ENCODE measurements at places on chromosomes 11 and 22.

DNA sequence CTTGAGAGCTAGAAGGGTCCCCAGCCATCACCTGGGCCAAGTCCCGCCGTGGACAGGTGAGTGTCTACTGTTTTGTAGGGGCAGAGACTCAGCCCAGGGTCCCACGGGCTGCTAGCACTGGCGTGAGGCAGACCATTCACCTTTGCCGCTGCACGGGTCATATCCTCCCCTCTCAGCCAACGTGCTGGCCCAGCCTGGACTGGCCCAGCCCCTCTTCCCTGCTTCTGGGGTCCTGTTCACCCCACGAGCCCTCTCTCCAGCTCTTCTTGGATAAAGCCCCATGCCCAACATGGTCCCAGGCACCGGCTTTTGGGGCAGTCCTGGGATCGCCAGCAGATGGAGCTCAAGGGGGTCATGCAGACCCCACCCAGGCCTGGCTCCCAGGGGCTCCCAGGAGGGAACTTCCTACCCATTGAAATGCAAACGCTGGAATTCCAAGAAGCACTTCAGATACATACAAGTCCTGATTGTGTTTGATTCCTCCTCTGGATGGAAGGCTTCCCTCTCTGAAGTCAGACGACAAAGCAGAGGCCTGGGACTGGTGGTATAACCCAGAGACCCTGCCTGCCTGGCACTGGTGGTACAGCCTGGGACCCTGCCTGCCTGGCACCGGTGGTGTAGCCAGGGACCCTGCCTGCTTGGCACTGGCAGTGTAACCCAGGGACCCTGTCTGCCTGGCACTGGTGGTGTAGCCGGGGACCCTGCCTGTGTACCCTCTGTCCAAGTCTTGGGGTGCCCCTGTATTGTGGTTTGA lies 8.9 kb upstream of the SEPTIN5 start:
- no peak for DNase-seq

- DNase-seq: peak; percentile 85
Measured at GRCh38 chr11:111378861-111379601, at the start of gene POU2AF1. Gene POU2AF1 (minus strand): TSS chr11:111379275. CDS start chr11:111379177, 98 bp downstream.

DNA sequence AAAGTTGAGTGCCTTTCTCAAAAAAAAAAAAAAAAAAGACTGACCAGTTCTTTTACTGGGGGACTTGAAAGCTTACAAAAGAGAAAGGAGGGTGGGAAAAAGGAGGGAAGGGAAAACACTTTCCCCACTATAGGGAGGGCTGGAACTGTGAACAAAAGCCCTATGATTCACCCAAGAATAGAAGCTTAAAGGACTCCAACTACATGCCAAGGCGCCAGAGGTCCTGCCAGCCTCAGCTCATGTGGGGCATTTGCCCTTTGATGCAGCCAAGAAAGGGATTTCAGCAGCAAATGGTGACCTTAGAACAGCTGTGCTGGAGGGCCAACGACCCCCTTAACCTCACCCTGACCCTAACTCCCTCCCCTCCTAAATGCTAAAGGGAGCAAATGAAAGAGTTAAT lies 160.0 kb downstream of the NTM start:
- no peak for DNase-seq

DNA sequence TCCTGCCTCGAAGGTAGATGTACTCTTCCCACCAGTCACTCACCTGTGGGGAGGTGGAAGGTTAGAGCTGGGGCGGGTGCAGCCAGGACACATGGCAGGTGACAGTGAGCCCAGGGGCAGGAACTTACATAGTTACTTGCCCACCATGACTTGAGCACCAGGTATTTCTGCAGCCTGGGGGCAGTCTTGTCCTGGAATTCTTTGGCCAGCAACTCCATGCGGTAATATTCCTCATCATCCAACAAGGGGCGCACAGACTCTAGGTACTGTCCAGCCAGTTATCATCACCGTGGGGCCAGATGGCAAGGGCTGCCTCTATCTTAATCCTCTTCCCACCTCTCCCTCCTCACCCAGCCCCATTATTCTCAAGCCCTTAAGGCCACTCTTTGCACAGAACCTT lies 2.2 kb downstream of the CPT1B start:
- DNase-seq: no peak

DNA sequence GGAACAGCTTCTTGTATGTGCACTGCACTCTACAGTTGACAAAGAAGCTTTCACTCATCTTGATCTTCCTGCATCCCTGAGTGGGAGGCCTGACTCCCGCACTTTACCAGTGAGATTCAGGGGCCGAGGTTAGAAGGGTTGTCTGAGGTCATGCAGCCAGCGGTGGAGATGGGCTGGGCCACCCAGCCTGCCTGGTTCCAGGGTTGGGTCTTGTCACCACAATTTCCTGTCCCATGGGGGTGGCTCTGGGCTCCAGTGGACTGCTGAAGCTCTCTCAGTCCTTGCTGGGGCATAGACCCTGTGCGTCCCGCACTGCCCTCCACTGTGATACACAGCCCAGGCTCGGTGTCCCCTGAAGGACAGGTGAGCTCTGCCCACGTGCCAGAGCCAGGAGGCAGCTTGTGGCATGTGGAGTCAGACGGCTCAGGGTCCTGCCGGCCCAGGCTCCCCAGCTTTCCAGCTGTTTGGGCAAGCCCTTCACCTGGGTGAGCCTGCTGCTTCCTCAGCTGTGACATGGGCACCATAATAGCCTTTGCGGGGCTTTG lies 6.9 kb upstream of the MYO7A start:
- no peak for DNase-seq

DNA sequence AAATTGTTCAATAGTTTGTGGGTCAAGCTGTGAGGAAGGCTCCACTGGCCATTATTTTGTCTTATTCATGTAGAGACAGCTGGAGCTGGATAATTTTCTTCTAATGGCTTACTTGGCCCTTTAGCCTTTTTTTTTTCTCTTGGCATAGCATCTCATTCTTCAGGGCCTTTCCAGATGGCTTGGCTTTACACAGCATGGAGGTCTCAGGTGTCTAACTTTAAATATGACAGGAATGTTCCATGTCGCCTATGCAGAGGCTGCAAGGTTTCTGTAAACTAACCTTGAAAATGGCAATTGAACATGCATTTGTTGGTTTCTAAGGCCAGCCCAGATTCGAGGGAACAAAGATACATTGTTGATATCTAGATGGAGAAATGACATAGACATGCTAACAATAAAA lies 247.9 kb upstream of the CNTN5 start:
- no peak for DNase-seq

DNA sequence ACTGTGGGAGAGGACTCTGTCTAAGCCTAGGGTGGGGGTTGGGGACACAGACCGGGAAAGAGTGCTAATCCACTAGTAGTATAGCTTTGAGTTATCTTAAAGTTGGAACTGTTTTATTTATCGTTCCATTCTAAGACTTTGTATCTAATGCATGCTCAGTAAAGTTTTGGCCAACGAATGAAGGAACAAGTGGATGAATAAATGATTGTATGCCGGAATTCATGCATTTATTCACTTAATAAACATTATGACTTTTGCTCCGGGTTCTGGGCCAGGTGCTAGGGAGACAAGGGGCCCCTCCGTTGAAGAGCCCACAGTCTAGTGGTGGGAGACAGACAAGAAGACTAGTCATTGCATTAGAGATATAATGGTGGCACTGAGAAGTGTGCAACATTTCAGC lies 645 bp downstream of the RNF121 start:
- no peak for DNase-seq

DNA sequence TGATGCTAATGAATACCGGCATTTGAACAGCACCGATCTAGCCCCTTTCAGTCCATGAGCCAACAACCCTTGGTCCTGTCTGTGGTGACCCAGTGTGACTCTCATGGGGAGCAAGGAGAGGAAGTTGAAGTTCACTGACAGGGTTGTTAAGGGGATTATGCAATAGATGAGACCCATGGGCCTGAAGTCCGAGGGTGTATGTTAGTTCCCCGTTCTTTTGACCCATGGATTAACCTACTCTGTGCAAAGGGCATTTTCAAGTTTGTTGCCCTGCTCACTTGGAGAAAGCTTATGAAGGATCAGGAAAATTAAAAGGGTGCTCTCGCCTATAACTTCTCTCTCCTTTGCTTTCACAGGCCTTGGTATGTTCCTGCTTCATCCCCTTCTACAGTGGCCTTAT lies 4.9 kb downstream of the PNPLA3 start:
- no peak for DNase-seq

DNA sequence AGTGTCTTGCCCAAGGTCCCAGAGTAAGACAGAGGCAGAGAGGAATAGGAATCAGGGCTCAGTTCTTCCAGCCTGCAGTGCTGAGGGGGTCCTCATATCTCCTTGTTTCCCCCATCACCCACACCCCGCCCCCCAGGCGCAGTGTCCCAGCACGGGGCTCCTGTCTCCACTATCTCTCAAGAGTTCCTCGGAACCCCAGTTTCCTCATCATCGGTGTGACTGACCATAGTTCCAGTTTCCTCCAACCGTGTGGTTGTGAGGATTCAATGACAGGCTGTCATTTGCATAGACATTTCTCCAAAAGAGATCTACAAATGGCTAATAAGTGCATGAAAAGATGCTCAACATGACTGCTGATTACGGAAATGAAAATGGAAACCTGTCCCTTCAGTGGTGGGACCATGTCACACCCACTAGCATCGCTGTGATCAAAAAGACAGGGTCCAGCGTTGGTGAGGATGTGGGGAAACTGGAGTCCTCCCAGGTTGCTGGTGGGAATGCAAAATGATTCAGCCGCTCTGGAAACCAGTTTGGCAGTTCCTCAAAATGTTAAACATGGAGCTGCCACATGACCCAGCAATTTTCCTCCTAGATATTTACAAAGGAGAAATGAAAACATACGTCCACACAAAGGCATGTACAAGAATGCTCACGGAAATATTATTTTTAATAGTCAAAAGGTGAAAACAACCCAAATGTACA lies 31.8 kb upstream of the PDGFB start:
- no peak for DNase-seq

GRCh38 chr11:85752890-85753581 lies 57.9 kb downstream of the SYTL2 start:
- DNase-seq: peak; percentile 84

- DNase-seq: no peak
Measured at GRCh38 chr11:14248580-14248981, 110.4 kb downstream of the RRAS2 start.

GRCh38 chr11:7703740-7704139 lies 2.5 kb downstream of the OVCH2 start:
- DNase-seq: no peak

DNA sequence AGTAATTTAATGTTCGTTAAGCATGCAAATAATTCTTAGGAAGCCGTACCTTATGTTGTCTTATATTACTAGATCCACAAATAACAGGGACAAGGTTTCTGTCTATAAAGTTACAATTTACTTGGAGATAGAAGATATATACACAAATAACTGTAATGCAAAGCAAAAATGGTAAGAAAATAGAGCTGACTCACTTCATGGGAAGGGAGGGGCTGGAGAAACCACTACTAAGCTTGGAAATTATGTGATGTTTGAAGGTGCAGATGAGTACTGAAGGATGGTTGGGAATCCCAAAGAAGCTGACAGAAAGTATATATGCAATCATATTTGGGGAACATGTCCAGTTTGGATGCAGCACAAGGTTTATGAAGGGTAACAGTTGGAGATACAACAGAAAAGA lies 4.0 kb downstream of the NPAT start:
- no peak for DNase-seq

- peak; percentile 80 for DNase-seq
Measured at GRCh38 chr11:117946842-117947526, 17.8 kb upstream of the TMPRSS13 start.

DNA sequence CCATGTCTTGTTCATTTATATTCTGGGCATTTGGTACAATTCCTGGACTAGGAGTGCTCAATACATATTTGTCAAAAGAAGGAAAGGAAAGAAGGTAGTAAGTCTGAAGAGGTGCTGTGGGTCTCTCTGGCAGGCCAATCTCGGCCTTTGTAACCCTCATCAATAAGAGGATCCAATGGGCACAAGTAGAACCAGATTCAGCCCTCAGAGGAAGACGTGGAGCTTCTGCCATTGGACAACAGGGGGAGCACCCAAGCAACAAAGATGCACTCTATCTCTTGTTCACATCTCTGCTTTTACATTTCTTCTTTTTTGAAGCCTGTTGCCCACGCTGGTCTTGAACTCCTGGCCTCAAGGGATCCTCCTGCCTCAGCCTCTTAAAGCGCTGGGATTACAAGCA lies 2.2 kb upstream of the VPS11 start:
- DNase-seq: peak; percentile 36

DNA sequence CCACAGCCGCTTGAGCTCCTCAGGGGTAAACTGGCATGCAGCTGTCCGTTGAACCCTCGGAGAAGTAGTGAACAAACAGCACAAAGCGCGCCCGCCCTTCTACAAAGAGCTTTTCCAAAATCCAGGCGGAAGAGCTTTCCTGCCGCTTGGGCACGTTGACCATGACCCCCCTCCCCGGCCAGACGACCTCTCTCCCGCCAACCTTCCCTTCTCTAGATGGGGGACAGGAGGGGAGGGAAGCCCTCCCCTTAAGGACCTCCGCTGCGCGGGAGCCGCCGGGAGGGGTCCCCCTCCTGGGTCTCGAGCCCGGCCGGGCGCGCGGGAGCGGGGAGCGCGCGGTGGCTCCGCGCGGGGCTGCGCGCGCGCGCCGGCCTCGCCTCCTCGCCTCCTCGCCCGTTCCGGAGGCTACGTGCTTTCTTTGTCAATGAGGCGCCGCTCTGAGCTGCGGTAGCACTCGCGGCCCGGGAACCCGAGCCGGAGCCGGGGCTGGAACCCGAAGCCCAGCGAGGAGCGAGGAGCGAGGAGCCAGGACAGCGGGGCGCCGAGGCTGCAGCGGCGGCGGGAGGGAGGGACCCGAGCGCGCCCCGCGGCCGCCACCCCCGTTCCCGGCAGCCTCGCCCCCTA lies 118.6 kb downstream of the HIPK3 start:
- DNase-seq: no peak

DNA sequence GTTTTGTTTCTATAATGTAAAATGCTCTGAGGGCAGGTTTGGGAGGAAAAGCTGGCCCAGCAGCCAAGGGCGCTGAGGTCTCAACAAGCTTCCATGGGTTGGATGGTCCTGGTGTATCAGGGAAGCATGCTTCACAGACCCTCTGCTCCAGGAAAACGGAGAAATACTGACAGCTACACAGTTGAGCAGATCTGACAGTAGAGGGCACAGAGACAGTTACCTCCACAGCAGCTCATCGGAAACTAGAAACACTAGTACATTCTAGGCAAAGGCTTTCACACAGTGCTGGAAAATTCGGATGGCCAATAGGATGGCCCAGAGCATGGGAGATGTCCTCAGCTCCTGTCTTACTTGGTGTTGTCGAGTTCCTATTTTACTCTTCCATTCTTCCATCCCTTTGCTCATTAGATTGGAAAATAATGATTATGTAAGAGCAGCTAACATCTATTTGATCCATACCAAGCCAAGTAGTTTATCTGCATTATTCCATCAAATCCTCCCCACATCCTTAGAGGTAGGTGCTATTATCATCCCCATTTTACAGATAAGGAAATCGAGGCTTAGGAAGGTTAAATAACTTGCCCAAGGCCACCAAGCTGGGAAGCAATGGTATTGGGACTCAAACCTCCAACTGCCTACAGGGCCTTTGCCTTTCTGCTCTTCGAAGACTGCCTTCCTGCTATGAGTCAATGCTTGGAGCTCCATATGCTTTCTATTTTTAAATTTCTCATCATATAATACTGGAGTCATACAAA lies 28.3 kb downstream of the LMO2 start:
- DNase-seq: no peak

GRCh38 chr11:68839054-68839865 lies 2.5 kb downstream of the CPT1A start:
- DNase-seq: peak; percentile 89
